Natural killer cell (primary cell): ENCODE measurements at places on chromosomes 5 and 9. TPM values are rescaled to one million over a fixed set of nuclear protein-coding genes. Genes with fewer than 3 reads are reported as not detected.

DNA sequence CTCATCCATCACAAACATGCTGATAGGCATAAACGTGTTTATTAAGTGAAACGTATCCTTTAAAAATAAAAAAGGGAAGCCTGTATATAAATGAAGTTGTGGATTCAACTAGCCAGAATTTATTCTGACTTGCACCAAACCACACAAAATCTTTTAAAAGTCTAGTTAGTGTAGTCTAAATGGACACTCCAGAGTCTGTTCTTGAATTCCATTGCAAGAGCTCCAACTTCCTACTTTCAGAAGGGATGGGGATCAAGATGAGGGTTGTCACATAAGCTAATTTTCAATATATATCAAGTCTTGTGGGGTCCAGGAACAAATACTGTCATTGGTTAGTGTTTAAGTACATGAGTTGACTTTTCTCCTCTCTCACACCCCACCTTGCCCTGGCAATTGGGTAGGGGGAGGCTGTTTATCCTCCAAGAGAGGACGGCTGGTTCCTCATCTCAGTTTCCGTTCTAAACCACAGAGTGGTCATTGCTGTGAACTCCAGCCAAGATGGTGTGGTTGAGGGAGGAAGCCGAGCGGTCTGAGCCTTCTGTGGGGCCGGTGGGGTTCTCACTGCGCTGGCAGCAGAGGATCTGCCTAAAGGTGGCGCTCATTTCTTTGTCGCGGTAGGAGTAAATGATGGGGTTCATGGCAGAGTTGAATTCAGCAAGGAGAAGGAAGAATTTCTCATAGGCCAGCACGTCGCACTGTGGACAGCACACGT lies 163.2 kb downstream of the LPAR1 start:
- no peak overlapping the region for H3K4me3 ChIP-seq
- H3K27ac ChIP-seq, result no peak overlapping the region
- peaks cover 5% of the 10 kb centered on the region for H3K4me1 ChIP-seq
- H3K27me3 ChIP-seq, result no peaks in the 10 kb centered on the region
- peak; percentile 1 for DNase-seq
- H3K36me3 ChIP-seq, result no peaks in the 10 kb centered on the region

The EDIL3 gene
- total RNA-seq, result not detected

DNA sequence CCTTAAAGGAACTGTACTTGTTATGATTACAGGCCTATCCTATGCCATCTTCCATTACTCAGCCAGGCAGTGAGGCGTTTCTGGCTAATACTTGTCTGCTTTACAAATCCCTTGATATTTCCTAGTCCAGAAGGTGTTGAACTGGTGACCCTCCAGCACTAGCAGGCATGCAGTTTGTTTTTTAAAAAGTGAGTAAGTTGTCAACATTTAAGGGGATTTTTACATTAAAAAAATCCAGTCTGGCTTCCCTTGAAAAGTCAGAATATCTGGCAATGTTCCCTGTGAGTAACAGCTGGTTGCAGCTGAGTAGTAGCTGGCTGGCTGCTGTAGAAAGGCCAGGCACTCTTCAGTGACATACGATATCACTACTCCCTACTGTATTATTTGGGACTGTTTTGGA lies 21.8 kb downstream of the GRIN3A start:
- no peaks in the 10 kb centered on the region for H3K27me3 ChIP-seq
- H3K4me1 ChIP-seq, result no peaks in the 10 kb centered on the region
- H3K27ac ChIP-seq, result no peak overlapping the region
- no peaks in the 10 kb centered on the region for H3K36me3 ChIP-seq
- H3K4me3 ChIP-seq, result no peak overlapping the region
- no peak for DNase-seq

The ZNF454 gene
- total RNA-seq, result not detected

- DNase-seq, result no peak
- no peaks in the 10 kb centered on the region for H3K4me1 ChIP-seq
- no peak overlapping the region for H3K4me3 ChIP-seq
- H3K27me3 ChIP-seq, result no peaks in the 10 kb centered on the region
- no peak overlapping the region for H3K27ac ChIP-seq
- H3K36me3 ChIP-seq, result no peaks in the 10 kb centered on the region
These were observed 505.3 kb upstream of the DAP start for GRCh38 chr5:11266331-11266730.
